ENCODE measurements at places on chromosomes 3 and 15.
A peak's percentile ranks its signal among the peaks of the same experiment; 100 is the strongest.

GRCh38 chr15:96351761-96352603, 21.5 kb downstream of the NR2F2 start:
- peak; percentile 76 for DNase-seq

- DNase-seq: no peak
Observed at GRCh38 chr15:25439369-25439836, 579 bp upstream of the UBE3A start.

GRCh38 chr3:67920969-67921368, 266.6 kb upstream of the SUCLG2 start:
- no peak for DNase-seq

GRCh38 chr3:188575501-188575900, 421.5 kb downstream of the LPP start:
- no peak for DNase-seq

- peak; percentile 63 for DNase-seq
Observed at GRCh38 chr3:123150449-123151215, 51.1 kb upstream of the SEC22A start.

DNA sequence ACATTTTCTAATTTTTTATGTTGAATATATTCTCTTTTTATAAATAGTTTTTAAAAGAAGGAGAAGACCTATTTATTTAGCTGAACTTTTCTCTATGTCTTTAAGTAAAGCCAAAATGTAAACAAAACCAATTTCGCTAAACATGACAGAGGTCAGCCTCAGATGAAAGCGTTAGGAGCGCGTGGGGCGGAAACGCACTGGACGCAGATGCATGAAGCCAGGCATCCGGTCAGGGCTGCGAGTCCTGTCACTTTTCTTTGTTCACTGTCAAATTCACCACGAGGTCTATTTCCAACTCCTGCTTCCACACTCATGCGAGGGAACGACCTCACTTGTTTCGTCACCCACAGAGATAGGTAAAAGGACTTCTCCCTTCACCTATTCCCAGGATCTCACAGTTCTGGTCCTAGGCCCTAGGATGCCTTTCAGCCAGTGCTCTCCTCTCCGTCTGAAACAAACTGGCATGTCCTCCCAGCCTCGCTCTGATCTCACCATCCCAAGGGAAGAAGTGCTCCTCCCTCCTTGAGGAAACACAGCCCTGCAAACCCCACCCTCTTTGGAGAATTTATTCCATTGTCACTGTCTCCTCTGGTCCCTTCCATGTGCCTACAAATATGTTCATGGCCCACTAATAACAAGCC, 57.9 kb downstream of the ITGB5 start:
- no peak for DNase-seq

DNA sequence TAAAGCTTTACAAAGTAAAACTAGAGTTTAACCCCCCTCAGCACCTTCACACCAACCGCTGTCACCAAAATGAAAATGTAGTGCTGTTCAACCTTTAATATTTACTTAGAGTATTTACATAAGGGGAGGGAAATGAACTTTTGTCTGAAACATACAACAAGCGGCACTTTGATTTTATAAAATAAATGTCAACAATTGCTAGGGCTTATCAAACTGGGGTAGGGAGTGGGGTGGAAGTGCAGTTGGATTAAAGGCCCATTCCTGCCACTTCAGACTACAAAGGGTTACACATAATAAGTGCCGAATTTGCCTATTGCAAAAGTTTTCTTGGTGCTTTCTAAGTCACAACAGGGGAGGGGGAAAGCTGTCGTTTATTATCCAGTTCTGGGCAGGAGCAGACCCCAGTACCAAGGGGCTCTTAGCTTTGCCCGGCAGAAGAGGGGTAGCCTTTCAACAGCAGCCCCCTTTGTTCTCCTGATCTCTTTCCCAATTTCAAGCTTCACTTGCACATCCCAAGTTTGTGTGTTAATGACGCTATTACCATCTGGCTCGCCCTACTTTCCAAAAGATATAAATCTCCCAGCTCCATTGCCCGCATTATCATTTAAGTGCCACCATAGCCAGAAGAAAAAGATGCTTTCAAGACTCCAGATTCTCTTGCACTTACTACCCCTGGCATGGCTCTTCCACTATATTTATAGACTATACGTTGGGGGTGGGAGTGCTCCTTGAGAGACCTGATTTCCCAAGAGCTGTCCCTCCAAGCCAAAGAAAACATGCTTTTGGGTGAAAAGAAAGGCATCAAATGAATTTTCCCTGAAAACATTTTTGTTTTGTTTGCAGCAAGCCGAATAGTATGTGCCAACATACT, 17.0 kb downstream of the SOX2 start:
- DNase-seq: no peak

DNA sequence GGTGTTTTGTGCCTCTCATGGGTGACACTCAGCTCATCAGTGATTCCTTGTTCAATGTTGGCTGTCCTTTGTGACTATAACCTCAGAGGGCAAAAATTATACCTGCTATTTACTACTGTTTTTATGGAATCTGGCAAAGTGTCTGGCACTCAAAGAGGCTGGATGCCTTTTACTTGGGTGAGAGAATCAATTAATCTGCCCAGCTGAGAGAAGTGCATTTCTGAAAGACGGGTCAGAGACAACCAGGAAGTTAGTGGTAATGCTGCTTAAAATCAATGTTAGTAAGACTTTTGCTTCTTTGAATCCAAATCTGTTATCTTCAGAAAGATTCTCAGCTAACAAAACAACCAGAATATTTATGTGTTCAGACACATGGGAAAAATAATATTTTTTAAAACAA, 436.2 kb upstream of the SUCLG2 start:
- DNase-seq: no peak

DNA sequence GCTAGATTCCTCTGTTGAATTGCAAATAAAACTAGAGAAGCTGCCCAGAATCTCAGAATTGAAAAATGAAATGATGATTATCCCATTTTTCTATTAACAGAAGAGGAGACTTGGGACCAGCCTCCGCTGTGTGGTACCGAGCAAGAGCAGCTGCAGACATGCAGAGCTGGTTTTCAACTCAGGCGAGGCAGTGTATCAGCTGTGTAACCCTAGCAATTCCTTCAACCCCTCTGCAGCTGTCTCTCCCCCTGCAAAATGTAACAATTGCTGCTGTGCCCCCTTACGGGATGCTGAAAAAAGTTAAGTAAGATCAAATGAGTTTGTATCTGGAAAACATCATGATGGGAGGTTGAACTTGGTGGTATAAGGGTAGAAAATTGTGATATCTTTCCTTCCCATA, 98.5 kb upstream of the C3orf80 start:
- DNase-seq: no peak
